ENCODE measurements at places on chromosomes 3 and 15.

- peak; percentile 29 for DNase-seq
Observed at GRCh38 chr3:161305095-161305991, 66.0 kb downstream of the SPTSSB start.

DNA sequence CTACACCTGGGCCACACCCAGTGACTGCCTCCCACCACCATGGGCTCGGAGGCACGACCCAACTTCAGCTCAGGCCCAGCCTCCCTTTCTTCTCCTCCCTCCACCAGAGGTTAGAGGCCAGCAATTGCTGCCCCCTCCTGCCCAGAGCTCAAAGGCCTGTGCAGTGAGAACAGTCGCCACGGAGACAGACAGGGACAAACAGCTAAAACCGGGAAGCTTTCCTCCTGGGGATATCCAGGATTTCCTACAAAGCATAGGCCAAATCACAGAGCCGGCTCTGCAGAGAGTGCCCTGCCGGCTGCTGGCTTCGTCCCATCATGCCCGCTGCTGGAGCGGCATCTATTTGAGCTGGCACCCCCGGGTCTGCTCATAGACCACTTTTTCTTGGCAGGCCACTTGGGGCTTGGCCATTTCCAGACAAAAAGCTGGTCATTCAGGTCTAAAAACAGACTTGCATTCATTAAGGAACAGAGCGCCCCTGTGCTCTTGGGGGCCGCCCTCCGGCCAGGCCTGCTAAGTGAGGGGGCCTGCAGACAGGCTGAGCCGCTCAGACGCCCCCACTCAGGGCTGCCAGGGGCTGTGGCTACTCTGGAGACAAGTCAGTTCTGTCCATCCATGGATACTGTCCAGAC is 17.5 kb downstream of the GRAMD2A start:
- no peak for DNase-seq

DNA sequence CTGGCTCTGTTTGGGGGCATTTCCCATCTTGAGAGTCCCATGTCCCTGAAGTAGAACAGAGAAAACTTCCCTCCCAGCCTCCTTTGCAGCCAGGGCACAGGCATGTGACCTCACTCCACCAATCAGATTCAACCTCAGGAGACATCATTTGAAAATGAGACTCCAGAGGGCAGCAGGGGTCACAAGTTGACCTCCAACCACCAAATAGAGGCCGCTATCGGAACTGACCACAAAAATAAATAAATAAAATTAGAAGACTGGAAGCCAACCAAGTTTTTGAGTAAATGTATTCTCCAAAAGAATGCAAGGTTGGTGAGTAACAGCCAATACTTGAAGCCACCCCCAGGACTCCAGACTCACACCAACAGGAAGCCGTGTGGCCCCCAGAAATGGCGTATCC is 106.5 kb downstream of the CHSY1 start:
- no peak for DNase-seq

DNA sequence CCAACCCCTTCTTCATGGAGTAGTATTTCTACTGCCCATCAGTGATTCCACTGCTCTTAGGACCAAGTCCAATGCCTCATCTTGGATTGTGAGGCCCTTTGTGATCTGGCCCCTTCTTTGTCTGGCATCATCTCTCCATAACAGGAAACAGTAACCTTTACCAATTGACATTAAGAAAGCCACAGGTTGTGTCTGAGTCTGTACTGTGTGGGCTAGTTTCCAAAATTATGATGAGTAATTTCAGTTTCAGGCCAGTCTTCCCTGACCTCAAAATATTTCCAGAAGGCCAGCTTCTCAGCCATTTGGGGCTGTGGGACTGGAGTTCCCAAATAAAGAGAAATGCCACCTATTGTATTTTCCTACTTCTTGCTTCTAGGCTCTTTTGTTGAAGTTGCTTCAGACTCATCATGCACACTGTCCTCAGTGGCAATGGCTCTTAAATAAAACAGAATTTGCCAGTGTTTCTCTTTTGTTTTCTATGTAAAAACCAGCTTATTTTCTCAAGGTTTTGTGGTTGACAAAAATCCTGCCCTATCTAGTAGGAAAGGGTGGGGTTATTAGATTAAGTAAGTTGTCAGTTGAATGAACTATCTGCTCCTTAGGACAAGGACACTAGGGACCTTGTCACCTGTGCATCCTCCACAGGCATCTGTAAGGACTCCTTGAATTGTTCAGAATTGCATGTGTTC is 47.0 kb upstream of the ACKR4 start:
- DNase-seq, result peak; percentile 61

- peak; percentile 44 for DNase-seq
Observed at GRCh38 chr15:31236184-31237042, 90.2 kb upstream of the KLF13 start.

DNA sequence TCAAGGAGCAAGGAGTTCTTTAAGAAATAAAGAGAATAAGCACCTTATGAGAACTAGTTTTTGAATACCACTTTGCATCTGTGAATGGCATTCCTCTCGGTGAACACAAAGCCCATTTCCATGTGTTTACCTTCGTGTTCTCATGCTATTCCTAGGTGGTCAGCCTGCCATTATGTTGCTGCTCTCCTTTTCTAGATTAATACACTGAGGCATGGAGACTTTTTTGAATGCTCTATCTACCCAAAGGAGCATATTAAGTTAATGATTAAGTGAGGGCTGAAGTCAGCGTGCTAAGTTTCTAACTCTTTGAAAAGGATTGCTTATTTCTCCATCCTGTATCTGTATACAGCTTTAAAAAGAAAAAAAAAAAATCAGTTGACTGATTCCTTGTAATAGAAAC is 394.5 kb downstream of the MECOM start:
- DNase-seq, result no peak

- DNase-seq, result no peak
Observed at GRCh38 chr3:4906107-4906621, 73.1 kb upstream of the BHLHE40 start.

DNA sequence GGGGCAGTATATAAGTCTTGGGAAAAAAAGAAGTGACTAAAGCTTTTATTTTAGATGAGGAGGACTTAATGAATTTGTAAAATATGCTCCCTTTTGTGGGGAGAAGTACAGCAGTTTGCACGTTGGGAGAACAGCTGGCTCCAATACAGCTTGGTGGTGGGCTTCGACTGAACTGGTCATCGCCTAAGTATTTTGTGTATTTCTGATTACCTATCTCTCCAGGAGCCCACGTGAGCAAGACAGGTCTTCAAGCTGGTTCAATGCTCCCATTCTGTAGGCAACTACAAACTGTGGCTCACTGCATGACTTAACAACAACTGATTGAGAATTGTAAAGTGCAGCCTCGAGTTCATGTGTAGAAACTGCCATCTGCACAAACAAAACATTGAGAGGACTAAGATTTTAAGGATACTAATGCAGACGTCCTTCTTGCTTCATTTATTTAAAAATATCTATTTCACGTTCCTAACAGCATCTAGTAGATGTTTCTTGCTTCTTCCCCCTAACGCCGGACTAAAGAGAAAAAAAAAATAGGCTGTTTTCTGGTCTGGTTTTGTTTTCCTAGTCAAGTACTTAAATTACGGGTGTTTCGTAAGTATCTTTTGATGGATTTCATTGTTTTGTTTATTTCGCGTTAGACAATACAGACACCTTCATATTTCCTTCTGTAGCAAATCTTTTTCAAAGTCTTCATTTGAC is 1.4 kb upstream of the GREM1 start:
- DNase-seq, result peak; percentile 9

- no peak for DNase-seq
Observed at GRCh38 chr3:71227270-71227661, 356.3 kb downstream of the FOXP1 start.

GRCh38 chr3:148532326-148532725 is 165.4 kb upstream of the AGTR1 start:
- no peak for DNase-seq

- no peak for DNase-seq
Observed at GRCh38 chr3:48765376-48765775, 48.4 kb upstream of the IP6K2 start.

DNA sequence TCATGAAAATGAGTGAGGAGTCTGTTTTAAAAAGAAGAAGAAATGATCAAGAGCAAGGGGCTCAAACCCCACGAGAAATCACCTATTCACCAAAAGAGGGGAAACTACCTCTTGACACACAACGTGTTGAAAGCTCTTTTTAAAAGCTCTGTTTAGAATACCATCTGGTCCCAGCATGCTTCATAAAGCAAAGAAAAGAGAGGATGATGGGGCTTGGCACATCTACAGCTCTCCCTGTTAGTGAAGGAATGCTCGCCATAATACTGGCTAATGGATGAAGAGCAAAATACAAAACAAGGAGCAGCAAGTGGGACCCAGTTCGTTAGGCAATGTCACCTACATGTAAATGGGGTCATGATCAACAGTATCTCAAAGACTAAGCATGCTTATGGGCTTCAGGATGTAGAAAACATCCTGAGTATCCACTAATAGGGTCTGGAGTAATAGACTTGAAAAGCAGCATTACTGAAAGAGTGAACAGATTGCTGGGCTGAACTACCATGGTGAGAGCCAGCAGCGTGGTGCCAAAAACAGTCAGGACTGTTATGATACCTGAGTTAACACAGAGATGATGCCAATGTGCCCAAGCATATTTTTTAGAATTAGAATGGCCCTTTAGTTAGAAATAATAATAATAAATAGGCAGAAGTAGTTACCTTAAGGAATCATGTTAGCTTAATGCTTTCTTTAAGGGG is 159.7 kb upstream of the POU1F1 start:
- no peak for DNase-seq

GRCh38 chr3:62361824-62362223 is 11.5 kb downstream of the FEZF2 start:
- no peak for DNase-seq

GRCh38 chr3:127887321-127887720 is 27.7 kb upstream of the KBTBD12 start:
- no peak for DNase-seq

DNA sequence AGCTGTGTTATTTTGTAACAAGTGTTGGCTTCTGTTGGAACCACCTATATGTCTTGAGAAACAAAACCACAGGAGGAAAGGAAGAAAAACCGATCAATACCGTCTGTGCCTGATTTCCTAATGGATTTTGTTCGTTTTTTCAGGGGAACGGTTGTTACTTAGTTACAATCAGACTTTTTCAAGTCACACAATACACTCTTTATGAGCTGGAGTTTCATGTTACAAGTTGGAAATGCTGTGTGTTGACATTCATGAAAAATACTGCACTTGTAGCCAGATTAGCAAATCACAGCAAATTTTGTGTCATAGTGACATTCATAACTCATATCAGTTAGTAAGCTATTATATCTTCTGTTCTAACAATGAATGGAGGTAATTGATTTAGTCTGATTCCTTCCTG is 78.9 kb downstream of the SLTM start:
- DNase-seq, result no peak

- DNase-seq, result peak; percentile 28
Observed at GRCh38 chr3:87145553-87145952, 81.6 kb upstream of the CHMP2B start.

DNA sequence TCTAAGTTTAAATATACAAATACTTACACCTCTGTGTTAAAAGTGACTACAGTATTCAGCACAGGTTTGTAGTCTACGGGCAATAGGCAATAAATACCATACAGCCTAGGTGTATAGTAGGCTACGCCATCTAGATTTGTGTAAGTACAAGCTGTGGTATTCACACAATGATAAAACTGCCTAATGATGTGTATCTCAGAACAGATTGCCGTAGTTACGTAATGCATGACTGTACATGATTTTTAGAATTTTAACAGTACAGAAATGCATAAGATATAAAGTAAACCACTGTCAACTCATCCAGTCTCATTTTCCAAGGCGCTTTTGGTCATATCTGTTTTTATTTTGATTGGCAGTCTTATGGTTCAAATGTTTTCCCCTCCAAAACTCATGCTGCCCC is 365.7 kb downstream of the CTNNB1 start:
- no peak for DNase-seq

GRCh38 chr3:18507333-18507732 is 82.2 kb upstream of the SATB1 start:
- no peak for DNase-seq

DNA sequence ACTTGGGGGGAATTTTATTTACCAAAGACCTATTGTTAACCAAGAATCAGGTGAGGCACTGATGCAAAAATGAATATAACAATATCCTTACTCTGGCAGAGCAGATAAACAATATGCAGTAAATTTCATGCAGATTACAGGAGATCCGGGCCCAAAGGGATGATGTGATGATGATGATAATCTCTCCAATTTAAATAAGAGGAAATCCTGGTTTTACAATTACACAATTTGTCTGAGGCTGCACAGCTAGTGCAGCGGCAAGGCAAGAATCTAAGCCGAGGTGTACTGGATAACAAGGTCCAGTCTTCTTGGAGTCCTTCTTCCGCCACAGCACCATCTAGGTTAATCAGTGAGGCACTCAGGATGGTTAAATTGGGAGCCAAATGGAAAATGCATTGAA is 2.4 kb upstream of the MESD start:
- DNase-seq, result no peak

GRCh38 chr15:45093622-45094357 is 20.2 kb downstream of the DUOX2 start:
- no peak for DNase-seq

DNA sequence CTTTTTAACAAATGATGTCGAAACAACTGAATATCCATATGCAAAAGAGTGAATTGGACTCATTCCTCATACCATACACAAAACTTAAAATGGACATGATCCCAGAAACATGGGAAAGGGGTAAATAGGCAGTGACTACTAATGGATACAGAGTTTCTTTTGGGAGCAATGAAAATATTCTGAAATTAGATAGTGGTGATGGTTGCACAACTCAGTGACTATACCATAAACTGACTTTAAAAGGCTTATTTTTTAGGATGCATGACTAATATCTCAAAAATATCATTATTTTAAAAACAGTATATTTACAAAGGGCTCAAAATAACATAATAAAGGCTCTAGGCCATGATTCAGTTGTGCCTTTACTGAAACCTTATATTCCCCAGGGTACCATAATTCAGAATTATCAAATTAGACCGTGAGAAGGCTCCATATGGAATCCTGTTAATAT is 16.3 kb upstream of the ATP13A3 start:
- no peak for DNase-seq

DNA sequence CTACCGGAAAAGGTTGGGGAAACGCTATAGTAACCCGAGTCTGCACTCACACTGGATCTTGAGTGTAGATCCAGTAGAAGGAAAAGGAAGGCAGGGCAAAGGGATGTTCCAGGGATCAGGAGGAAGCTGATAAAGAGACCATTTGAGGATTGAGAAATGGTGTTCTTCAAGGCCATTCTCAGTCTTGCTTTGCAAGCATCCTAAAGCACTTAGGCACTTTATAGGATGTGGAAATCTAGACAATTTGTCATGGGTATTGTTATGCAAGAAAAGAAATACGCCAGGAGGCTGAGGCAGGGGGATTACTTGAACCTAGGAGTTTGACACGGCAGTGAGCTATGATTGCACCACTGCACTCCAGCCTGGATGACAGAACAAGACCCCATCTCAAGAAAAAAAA is 13.2 kb upstream of the SCAMP5 start:
- no peak for DNase-seq

DNA sequence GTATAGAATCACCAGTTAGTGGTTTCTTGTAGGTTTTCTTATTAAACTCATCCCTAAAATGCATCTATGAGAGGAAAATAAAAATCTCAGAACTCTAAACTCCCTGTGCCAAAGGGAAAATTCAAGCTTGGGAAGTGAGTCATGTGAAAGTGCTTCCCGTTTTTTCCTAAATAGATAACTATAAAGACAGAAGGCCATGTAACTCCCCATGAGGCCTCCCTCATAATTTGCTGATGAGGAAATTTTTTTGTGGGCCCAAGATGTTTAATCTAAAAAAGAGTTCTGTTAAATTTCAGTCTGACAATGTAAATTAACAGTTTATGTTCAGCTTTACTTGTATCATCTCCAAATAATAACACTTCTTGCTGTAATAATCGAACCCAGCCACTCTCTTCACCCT is 1273.9 kb downstream of the OTOL1 start:
- no peak for DNase-seq

GRCh38 chr3:187025656-187026316 is 95.5 kb downstream of the ST6GAL1 start:
- DNase-seq, result no peak

Data from KBM-7 (cell line).